Fibroblast of skin of right biceps (primary cell): ENCODE measurements at places on chromosomes 3 and 15.

- DNase-seq: no peak
Observed at GRCh38 chr3:55061720-55062034, 133.8 kb upstream of the LRTM1 start.

- DNase-seq: no peak
Observed at GRCh38 chr15:56361987-56362386, 3.2 kb upstream of the TEX9 start.

- DNase-seq: peak; percentile 81
Observed at GRCh38 chr15:98800437-98801233, 152.3 kb downstream of the IGF1R start.

- DNase-seq: no peak
Observed at GRCh38 chr15:78046796-78047341, 30.6 kb downstream of the TBC1D2B start.

DNA sequence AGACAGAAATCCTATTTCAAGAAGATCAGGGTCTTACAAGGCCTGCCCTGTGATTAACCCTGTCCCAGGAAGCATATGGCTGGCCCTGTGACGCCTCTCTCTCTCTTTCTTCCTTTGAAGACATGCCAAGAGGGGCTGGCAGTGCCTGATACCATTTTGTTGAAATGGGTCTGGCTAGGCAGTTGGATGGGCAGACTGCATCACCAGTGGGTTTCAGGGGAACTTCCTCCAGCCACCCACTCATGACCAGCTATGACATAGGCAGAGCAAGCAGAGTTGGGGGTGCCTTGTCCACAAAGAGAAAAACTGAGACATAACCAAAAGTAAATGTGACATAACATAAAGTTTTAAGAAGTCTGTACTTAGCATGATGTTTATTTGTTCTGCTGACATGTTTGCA lies 31.4 kb upstream of the MANF start:
- DNase-seq: no peak

GRCh38 chr3:157861076-157861765 lies 245.0 kb downstream of the SHOX2 start:
- peak; percentile 68 for DNase-seq

DNA sequence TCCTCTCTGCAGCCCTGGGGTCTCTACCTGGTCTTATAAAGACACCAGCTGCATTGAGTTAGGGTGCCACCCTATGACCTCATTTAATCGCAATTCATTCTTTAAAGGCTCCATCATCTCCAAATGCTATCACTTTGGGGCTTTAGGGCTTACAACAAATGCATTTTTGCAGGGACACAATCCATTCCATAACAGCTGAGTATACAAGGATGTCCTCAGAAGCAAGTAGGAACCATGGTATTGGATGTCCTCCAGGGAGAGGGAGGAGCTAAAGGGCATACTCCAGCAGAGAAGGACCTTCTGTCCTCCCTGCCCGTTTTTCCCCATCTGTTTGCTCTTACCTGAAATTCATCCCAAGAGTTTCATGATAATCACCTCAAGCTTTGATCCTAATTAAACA lies 30.3 kb downstream of the UMPS start:
- DNase-seq: peak; percentile 71

GRCh38 chr3:149077628-149078027 lies 8.7 kb downstream of the HLTF start:
- peak; percentile 37 for DNase-seq

DNA sequence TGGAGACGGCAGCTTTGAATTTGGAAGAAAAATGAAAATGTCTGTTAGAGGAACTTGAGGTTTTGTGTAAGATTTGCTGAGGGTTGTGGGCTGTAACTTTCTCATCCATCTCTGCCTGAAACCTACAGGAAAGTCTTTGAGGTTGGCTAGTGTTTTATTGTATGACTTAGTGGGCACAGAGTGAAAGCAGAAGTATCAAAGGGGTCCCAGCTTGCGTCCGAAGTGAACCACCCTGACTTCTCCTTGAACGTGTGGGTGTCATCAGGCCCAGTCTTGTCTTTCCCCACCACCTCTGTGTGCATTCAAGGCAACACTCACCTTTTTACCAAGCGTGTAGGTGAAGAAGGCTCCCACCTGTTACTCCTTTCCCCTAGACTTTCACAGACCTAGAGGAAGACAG lies 682.1 kb upstream of the CFAP20DC start:
- DNase-seq: no peak

- peak; percentile 95 for DNase-seq
Observed at GRCh38 chr15:71136159-71136783, 21.0 kb downstream of the THSD4 start.

GRCh38 chr3:49723296-49723627 lies 489 bp downstream of the GMPPB start:
- DNase-seq: peak; percentile 31

GRCh38 chr3:46867550-46867898 lies 4.3 kb upstream of the MYL3 start:
- DNase-seq: no peak

- no peak for DNase-seq
Observed at GRCh38 chr3:66299891-66300290, 79.1 kb downstream of the SLC25A26 start.

DNA sequence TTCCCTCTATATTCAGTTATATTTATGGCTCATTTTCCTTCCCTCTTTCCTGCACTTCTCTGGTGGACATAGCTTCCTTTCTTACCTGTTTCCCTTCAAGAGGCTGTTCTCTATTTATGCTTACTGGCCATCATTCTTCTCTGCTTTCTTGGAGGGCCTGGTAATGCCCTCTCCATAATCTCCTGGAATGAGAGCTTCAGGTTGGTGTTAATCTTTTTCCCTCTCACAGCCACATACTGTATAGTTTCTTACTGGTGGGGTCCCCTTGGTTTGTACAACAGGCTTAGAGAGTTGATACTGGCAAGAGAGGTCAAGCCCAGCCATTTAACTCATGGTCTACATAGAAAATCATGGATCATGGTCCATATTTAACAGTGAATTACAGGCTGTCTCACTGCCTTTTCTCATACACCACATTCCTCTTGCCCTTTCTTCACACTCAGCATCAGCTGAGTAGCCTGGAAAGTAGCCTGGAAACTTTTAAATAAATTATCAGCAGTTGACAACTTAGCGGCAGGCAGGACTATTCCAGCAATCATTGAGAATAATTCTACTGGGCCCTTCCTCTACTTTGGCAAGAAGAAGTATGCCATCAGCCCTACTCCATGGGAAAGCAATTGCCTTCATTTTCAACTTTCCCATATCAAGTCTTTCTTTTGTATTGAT lies 38.0 kb upstream of the DPH6 start:
- peak; percentile 30 for DNase-seq

DNA sequence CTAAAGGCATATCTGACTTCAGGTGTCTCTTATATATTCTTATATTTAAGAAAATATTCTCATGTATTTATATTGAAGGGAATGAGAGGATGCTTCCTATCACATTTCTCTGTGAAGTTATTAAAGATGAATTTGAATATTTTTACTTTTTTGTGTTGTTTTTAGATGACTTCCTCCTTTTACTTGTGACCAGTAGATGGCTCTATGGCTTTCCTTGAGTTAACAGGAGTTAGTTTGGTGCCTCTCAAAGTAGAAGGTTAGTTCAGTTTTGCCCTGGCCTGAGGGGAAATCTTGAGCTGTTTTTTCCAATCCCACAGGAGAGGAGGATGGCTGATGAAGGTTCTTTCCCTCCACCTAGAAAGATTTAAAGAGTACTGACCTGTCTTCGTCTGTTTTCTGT lies 80.7 kb downstream of the SQOR start:
- peak; percentile 7 for DNase-seq

GRCh38 chr3:23203708-23204330 lies 692 bp downstream of the UBE2E2 start:
- no peak for DNase-seq

DNA sequence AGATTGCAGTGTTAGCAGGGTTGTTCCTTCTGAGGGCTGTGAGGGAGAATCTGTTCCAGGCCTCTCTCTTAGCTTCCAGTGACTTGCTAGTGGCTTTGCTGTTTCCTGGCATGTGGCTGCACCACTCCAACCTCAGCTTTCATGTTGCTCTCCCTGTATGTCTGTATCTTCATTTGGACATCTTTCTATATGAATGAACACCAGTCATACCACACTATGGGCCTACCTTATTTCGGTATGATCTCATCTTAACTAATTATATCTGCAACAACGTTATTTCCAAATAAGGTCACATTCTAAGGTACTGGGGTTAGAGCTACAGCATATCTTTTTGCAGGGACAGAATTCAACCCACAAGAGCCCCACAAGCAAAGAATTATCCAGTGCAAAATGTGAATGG lies 356.7 kb upstream of the UMPS start:
- no peak for DNase-seq

DNA sequence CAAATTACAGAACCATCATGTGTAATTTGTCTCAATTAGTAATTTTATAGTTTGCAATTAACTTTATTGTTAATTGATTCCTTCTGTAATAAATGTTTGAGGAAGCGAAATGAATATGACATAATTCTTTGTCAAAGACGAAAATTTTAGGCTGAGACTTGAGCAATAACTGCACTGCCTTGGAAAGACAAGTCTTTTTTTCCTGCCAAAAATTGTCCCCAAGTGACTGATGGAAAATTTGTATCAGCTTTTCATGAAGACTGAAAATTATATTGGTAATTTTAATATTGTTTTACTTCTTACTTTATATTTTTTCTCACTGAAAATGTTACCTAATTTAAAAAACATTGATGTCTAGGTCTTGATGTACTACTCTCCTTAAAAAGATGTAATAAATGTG lies 622.6 kb downstream of the NLGN1 start:
- no peak for DNase-seq

- DNase-seq: no peak
Observed at GRCh38 chr3:25096536-25096935, 331.5 kb upstream of the RARB start.

- no peak for DNase-seq
Observed at GRCh38 chr3:50388016-50388719, 28.8 kb upstream of the TMEM115 start.

GRCh38 chr15:50774450-50774849 lies 8.9 kb upstream of the SPPL2A start:
- DNase-seq: no peak

GRCh38 chr3:138370321-138370720 lies 21.9 kb downstream of the MRAS start:
- no peak for DNase-seq

DNA sequence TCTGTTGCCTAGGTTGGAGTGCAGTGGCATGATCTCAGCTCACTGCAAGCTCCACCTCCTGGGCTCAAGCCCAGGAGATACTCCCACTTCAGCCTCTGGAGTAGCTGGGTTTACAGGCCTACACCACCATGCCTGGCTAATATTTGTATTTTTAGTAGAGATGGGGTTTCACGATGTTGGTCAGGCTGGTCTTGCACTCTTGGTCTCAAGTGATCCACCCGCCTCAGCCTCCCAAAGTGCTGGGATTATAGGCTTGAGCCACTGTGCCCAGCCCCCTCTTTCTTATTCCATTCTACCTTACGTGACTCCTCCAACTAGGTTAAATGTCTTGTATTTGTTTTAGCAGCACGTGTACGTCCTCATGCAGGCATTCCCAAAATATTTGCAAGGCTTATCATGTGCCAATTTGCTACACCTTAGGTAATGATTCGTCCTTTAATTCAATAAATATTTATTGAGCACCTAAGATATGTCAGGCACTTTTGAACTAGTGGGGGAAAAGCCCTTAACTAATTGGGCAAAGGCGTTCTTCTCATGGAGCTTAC lies 14.9 kb upstream of the MAGI1 start:
- DNase-seq: no peak

DNA sequence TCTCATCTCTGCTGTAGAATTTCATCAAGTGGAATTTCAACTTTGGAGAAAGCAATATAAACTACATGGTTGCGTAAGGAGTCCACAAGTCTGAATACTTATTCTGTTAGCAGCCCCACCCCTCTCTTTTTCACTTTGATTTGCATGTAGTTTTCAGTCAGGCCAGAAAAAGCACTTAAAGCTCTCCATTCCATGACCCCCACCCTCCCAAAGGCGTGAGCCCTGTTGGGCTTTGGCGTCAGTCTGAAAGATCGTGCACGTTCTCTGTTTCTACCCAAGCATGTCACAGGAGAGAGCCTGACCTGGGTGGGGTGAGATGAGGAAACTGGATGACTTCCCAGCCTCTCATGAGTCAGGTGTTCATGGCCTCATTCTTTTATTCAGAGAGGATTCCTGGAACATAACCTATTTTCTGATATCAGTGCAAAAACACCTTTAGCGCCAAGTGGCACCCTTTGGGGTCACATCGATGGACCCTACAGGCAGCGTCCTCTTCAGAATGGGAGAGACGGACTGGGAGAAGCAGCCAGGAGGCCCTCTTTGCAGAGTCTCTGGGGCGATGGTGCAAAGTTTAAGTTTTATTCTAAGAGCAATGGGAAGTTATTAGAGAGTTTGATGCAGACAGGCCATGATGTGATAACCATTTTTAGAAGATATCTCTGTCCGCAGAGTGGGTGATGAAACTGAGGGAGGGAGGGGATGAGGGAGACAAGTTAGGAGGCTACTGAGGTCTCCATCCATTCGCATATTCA lies 55.8 kb downstream of the LSM3 start:
- peak; percentile 45 for DNase-seq

DNA sequence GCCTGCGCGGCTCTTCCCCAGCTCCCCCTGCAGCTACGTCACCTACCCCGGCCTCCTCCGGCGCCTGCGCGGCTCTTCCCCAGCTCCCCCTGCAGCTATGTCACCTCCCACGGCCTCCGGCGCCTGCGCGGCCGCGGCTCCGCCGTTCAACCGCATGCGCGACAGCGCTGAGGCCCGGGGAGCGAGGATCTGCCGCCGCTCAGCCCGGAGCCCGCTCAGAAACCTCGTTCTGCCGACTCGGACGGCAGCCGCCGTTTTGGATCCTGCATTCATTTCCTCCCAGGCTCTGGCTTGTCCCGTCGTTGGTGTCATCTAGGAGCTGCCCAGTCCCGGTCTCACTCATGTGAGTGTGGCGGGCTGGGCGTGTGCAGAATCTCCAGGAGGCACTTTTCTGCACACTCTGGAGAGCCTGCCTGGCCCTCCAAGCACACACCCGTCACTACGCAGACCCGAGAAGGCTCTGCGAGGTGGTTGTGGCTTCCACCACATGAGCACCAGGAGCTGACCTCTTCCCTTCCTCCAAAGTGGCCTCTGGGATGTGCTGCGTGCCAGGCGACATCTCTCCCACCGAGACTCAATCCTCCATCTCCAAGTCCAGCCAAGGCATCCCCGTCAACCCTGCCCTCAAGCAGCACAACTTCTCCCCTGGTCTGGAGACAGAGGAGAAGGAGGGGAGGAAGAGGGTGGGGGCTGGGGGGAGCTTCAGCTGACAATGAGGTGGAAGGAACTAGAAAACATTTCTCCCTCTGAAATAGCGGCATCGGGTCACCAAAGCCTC lies 165.3 kb downstream of the CHSY1 start:
- no peak for DNase-seq

DNA sequence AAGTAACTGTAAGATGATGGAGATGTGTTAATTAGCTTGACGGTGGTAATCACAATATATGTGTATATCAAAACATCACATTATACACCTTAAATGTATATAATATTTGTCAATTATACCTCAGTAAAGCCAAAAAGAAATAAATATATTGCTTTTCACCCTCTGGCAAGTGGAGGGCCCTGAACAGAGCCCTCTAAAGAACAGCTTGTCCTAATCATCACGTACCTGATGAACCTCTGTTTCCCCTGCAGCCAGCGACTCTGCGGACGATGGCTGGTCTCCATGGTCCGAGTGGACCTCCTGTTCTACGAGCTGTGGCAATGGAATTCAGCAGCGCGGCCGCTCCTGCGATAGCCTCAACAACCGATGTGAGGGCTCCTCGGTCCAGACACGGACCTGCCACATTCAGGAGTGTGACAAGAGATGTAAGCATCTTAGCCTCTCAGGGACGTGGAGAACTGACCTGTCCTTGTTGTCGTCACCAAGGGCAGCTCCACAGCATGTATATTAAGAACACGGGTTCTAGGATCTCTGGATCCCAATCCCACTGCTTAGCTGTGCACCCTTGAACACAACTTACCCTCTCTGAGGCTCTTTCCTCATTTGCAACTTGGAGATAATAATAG lies 6.3 kb downstream of the THBS1 start:
- peak; percentile 67 for DNase-seq
